CD8-positive, alpha-beta T cell (primary cell): ENCODE measurements at places on chromosomes 1 and 21.

- peak; percentile 64 for DNase-seq
Measured at GRCh38 chr1:109263597-109264378, 14.4 kb downstream of the CELSR2 start.

DNA sequence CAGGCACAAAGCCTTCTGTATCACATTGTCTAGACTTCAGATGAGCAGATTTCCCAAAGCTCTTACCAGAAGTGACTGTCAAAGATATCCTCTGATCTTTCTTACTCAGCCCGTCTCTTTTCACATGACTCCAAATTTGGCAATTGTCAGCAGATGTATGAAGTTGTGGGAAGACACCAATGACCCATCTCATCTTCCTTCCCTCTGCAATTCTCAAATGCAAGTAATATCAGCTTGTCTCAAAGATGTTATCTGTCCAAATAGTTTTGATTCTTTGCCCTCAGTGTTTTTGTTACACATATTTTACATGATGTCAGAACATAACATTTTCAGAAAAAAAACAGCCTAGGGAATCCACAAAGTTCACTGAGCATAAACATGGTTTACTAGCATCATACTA lies 45.1 kb upstream of the RGS2 start:
- no peak for DNase-seq

GRCh38 chr1:109181807-109182163 lies 31.9 kb upstream of the SARS1 start:
- no peak for DNase-seq

GRCh38 chr1:157156058-157156541 lies 17.9 kb upstream of the ETV3 start:
- DNase-seq, result peak; percentile 58

- no peak for DNase-seq
Measured at GRCh38 chr1:60540141-60540540, 466.6 kb upstream of the C1orf87 start.

GRCh38 chr1:111624382-111624781 lies 4.8 kb downstream of the RAP1A start:
- no peak for DNase-seq

DNA sequence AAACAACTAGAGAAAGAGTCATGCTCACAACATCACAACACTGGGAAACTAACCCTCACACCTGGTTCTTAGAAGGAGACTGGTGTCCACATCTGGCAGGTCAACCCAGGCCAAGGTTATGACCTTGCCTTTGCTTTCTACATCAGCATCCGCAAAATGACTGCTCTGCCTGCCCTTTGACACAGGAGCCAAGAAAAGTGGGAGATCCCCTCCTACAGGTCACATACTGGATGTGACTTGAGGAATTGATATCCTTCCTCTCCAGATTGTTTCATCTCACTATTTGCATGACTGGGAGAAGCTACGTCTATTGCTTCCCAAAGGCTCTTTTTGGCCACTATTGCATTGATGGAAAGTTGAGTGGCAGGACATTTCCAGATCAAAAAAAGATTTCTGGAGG lies 115.5 kb downstream of the MIS18A start:
- no peak for DNase-seq

- peak; percentile 49 for DNase-seq
Measured at GRCh38 chr1:230084408-230085177, 17.6 kb downstream of the GALNT2 start.

- DNase-seq, result no peak
Measured at GRCh38 chr1:6083801-6084446, 38.2 kb downstream of the KCNAB2 start.

- no peak for DNase-seq
Measured at GRCh38 chr1:78054559-78054958, 8.8 kb downstream of the GIPC2 start.

DNA sequence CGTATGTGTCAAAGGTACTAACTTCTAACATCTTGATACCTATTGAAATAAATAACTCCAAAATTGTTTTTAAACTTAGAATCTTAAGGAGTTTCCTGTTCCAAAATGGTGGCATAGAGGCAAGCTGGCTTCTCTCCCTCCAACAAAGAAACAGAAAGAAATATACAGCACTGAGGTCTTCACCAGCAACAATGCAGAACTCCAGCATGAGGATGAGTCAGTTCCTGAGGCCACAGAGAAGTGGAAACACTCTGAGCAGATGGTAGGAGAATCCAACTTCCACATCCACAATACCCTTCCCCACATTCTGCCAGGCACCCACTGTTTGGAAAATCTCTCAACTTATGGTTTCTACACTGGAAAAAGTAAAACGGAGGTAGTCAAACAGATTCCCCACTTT lies 12.2 kb upstream of the PPIH start:
- DNase-seq, result no peak

DNA sequence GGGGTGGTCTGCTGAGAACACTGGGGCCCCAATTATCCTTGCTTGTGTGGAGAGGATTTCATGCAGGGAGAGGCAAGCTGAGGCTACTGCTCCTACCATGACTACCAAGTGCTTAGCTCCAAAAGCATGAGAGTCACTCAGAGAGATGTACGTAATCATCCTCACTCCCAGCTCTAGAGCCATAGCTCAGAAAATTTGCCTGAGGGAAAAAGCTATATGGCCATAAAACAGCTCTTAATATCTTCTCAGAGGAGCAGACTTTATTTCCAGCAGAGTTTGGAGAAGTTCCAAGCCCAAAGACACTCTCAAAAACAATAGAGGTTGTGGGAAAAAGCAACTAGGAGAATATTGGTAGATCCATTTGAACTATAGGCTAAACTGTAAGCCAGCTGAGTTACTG lies 106.4 kb upstream of the PBX1 start:
- no peak for DNase-seq

GRCh38 chr1:119626841-119627240 lies 21.2 kb downstream of the ZNF697 start:
- no peak for DNase-seq

GRCh38 chr1:238673561-238673960 lies 712.8 kb upstream of the CHRM3 start:
- no peak for DNase-seq
